ENCODE measurements at places on chromosomes 4 and X.

- DNase-seq: no peak
These were observed 10.9 kb upstream of the ASMTL start for GRCh38 chrX:1463581-1463980.

DNA sequence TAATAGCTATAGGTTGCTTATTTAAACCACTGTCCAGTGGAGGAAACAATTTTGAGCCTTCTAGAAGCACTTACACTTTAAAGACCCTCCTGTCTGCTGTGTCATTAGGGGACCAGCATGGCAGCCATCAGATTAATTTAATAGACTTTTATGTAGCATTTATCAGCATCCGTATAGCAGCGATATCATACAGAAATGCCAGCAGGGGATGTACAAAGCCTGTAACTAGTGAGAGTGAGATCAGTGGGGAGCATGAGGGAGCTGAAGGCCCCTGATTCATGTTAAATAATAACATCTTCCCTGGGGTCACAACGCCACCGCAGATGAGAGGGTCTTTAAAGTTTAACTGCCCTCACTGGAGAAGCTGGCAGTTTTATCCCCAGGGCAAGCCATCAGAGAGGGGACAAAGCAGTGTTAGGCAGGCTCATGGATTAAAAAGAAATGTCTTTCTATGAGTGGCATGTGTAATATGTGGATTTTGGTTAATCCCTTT lies 144.7 kb downstream of the PDGFRA start:
- no peak for DNase-seq

DNA sequence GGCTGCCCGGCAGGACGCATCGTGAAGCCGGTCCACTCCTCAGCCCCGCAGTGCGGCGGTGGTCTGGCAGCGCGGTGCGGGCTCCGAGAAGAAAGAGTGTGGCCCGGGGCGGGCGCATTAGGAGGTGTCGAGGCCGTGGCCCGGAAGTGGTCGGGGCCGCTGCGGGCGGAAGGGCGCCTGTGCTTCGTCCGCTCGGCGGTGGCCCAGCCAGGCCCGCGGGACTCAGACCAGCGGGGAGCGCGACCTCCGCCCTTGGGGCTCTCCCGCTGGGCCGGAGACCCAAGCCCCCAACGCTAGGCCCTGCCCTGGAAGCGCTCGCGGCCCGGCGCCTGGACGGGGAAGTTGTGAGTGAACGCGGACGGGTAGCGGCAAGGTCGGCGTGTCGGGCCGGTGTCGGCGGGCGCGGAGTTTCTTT lies 60.0 kb downstream of the HS3ST1 start:
- DNase-seq: no peak

DNA sequence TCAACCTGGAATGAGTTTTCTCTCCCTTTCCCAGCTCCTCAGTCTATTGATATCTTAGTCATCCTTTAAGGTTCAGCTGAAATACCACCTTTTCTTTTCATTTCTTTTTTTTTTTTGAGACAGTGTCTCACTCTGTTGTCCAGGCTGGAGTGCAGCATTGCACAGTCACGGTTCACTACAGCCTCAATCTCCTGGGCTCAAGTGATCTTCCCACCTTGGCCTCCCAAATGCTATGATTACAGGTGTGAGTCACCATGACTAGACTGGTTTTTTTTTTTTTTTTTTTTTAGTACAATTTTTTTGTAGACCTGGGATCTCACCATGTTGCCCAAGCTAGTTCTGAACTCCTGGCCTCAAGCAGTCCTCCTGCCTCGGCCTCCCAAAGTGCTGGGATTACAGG lies 28.9 kb downstream of the AFF1 start:
- no peak for DNase-seq

DNA sequence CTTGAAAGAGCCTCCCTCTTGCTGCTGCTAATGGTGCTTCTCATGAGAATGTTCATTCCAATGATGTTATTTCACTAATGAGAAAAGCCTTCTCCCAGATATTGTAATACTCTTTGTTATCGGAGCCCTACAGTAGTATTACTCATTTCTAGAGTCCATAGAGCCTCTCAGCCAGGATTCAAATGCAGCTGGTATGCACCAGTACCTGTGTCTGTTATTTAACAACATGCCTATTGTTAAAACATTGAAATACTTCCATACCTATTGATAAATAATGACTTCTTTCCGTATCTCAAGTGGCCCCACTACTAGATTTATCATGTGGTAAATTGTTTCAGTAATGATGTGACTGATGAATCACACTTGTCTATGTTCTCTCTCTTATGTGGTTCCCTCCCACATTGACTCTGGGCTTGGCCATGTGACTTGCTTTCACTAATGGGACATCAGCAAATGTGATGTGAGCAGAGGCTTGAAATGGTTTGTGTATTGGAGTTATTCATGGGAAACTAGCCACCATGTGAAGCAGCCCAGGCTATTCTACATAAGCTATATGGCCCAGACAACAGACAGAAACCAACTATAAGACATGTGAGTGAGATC lies 207.6 kb downstream of the THOC2 start:
- no peak for DNase-seq
